ENCODE measurements at places on chromosomes 11 and 22.

DNA sequence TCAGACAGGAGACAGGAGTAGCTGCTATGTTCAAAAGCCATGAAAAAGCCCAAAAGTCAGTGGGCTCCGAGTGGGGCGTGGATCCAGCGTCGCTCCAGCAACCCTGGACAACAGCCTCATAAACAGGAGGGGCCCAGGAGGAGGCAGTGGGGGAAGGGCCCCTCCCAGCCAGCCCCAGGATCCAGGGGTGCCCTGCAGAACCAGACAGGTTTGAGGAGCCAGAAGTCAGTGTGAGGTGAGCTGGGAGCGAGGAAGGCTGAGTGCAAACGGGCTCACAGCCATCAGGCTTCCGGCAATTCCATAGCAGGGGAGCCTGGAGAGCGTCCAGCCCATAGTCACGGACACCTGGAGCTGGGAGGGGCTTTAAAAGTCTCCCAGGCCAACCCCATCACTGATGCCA lies 217.7 kb downstream of the MN1 start:
- no peak for DNase-seq

DNA sequence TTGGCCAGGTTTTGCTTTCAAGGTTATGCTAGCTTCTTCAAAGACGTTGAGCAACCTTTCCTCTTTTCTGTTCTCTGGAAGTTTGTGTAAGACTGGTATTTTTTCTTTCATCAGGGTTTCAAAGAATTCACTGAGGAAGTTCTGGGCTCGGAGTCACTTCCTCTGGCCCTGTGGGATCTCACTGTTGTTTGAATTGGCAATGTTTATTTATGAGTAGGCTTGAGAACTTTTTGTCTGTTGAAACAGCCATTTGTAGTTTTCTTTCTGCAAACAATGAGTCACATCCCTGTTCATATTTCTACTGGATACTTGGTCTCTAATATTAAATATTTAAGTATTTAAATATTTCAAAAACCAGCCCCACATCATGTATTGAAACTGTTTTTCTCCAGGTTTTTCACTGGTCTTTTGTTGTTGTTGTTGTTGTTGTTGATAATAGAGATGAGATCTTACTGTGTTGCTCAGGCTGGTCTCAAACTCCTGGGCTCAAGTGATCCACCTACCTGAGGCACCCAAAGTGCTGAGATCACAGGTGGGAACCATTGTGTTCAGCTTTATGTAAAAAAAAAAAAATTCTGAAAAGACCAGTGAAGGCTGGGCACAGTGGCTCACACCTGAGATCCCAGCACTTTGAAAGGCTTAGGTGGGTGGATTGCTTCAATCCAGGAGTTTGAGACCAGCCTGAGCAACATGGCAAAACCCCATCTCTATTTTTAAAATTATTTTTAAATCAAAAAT lies 26.9 kb downstream of the SUSD2 start:
- DNase-seq, result no peak

DNA sequence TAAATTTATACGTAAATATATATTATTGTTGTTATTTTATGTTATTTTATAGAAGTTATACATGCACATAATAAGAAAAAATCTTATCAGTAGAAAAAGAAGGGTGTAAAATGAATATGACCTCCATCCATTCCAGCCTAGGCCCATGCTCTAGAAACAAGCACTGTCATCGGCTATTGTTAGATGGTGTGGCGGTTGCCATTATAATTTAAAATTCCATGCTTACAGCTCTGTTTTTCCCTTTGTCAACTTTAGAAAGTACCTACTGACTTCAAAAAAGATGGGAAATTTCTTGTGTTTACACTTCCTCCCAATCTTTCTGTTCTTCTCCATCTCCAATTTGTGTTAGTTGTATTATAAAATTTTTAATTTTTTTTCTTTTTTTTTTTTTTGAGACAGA lies 61.9 kb upstream of the RDX start:
- DNase-seq, result no peak

DNA sequence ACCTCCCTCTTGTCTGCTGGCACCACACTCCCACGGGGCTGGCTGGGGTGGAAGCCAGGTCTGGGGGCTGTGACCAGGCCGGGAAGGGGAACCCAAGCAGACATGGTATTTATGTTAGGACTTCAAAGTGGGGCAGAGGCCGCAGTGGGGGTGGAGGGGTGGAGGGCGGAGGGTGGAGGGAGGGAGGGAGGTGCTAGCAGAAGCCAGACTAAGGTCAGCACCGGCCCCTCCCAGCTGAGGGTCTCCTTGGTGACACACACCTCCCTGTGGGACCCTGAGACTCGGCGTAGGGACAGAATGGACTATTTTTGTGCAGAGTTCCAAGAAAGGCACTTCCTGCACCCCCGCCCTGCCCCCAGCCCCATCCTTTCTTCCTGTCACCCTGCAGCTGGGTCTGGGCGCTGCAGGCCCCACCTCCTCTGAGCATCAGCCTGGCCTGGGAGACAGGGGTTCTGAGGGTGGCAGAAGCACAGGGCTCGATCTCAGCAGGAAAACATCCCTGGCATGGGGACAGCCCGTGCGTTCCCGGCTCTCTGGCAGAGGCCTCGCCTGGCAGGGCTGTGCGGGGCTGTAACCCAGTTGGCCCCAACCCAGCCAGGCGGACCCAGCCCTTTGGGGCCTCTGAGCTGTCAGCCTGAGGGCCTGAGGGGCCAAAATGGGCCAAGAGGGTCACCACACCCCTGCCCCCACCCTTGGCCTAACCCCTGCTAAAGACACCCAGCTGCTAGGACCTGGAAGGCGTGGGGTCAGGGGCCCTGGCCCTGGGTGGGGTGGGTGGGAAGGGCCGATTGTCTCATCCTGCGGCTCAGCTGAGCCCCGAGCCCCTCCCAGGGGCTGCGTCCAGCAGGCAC lies 9.6 kb upstream of the CD248 start:
- no peak for DNase-seq

GRCh38 chr11:45400591-45400990 lies 114.5 kb upstream of the SYT13 start:
- no peak for DNase-seq

DNA sequence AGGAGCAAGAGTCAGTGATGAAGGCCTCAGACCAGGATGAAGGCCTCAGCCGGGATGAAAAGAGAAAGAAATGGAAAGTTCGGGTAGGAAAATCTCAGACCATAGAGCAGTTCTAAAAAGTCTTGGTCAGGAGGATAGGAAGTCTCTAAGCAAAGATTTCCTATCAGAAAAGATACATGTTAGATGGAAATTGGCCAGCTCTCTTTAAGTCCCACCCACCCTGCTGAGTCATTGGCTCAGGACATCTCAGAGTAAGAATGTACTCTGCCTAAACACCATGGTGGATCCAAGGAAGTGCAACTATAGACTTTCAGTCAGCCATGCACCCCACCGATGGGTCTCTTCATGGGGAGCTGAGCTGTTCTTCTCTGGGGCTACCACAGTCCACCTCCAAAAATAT lies 4.4 kb downstream of the OR8B3 start:
- no peak for DNase-seq

DNA sequence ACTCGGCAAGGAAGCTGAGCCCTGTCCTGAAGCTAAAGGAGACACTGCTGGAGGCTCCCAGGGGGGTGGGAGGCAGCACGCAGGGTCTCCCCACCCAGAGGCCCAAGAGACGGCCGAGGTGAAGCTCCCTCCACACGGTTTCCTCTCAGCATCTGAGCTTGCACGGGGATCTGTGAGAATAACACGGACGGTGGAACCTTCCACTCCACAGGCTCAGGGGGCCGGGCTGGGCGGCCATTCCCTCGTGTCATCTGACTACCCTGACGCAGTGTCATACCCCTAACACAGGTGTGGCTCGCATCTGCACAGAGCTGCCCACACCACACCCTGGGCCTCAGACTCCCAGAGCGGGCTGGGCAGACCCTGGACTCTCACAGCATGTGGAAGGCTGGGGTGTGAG lies 409.7 kb downstream of the SHANK2 start:
- no peak for DNase-seq

GRCh38 chr11:79942646-79943045 lies 501.8 kb upstream of the TENM4 start:
- no peak for DNase-seq

DNA sequence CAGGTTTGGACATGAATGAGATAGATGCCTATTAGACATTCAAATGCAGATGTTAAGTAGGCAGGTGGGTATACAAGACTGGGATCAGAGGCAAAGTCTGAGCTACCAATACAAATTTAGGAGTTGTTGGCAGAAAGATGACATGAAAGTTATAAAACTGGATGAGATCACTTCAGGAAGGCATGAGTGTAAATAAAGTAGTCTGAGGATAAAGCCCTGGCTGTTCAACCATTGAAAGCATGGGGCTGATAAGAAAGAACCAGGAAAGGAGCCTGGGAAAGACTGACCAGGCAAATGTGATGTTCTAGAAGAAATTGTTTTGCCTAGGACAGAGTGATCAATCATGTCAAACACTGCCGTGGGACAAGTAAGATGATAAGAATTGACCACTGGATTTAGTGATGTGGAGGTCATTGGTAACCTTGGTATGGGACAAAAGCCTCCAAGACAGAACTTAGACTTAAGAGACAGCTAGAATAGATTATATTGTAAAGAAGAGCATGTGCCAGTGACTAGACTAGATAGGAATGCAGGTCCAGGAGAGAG lies 98.5 kb downstream of the EHF start:
- no peak for DNase-seq

DNA sequence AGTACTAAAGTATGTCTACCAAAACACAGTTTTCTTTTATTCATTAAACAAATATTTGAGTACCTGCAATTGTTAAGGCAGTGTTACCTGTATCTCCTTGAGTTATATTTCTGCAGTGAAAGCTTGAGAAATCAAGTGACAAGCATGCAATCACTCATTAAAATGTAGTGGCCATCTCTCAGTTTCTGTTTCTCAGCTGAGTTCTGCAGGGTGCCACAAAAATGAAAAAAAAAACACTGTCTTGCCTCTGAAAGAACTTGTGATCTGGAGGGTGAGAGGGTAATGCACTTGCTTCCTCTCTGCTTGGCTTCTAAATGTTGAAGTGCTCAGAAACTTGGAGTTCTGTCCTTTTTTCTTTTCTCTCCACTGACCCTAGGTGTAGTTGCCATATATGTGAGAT lies 6.8 kb downstream of the QSER1 start:
- DNase-seq, result peak; percentile 18

DNA sequence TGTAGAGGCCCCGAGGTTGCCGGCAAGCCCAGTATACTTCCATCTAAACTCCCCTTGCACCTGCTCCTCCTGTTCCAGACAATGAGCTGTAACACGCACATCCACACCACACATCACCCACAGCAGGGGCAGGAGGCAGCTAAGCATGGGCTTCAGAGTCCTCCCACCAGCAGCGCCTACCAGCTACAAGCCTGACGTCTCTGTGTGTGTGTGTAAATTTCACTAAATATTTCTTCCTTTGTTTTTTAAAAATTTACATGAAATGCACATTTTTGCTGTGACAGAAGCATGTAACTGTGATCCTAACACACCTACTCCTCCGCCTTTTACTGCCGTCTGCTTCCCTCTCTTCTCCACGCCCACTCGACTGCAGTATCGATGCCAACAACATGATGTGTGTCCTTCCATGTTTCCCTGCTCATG lies 29.4 kb upstream of the PACSIN2 start:
- DNase-seq, result no peak

- peak; percentile 30 for DNase-seq
Observed at GRCh38 chr11:64489831-64490441, 101.1 kb upstream of the SLC22A12 start.

DNA sequence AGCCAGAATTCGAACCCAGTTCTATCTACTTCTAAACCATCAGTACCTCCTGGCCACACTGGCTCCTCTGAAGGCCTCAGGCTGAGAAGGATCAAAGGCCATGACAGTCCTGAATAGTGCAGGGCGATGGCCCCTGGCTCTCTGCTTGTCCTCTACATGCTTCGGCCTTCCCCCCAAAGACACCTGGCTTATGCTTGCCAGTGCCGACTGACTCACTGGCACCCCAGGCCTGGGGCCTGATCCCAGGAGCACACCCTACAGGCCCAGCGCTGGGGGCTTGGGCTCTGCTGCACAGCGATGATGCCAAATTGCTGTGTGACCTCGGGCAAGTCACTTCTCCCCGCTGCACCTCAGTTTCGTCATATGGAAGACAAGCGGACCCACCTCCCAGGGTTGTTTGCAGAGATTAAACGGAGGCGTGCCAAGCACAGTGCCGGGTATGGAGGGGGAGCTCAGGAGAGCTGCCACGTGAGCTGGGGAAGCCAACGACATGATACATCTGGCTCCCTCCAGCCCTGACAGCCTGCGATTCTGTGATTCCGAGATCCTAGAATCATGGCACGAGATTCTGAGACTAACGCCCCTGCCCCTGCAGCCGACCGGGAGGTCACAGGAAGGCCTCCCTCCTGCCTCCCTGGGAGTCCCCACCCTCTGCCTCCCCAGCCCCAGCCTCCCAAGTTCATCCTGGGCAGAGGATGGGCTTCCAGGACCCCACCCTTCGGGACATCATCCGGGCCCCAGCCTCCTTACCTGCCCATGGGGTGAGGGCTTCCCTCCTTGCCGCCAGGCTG lies 1.0 kb downstream of the SSTR3 start:
- DNase-seq, result no peak

- no peak for DNase-seq
Observed at GRCh38 chr11:77083566-77084245, 16.9 kb downstream of the CAPN5 start.

DNA sequence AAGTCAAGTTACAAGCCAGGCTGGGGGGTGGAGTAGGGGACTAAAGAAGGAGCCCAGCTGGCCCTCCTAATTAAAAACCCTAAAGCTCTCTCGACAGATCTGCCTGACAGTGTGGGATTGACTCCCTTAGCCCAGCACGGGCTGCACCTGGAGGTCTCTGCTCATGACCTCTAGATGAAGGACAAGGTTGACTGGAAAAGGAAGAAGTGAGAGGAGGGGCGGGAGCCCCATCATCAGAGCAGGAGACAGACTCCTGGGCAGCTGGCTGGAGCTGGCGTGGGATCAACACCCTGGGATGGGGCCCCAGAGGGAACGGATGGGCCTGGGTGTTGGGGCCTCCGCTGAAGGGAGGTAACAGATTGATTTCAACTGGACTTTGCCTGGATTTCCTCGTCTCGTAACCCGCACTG lies 46.1 kb downstream of the RPUSD4 start:
- no peak for DNase-seq

DNA sequence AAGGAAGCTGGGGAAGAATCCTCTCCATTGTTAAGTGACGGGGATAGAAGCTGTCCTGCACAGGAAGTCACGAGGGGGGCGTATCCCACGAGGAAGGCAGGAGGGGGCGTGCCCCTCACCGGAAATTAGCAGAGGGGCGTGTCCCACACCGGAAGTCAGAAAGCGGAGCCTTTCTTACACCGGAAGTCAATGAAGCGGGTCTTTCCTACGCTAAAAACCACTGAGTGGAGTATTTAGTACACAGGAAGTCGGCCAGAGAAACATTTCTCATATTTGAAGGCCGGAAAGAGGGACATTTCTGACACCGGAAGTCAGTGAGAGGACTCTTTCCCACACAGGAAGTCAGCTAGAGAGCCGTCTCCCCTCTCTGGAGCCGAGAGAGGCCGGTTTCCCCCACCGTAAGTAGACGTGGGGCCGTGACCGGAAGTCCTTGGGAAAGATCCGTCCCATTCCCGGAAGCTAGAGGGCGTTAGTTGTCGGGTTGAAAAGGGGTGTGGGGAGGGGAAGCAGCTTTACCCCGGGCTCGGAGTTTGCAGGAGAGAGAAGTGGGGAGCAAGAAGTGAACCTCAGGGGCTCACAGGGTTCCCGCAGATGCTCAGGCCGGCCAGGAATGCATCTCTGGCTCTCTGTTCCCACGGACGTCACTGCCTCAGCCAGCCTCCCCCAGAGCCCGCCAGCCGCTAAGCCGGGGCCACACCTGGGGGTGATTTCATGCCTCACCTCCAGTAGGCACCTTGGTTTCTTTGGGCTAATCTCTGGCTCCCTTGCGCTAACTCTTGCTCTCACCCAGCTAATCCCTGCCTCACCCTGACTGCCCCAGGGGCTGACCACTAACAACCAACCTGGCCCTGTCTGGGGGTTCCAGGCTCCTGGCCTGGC lies 15.4 kb downstream of the MIAT start:
- DNase-seq, result peak; percentile 62

Measured in GM19239 (cell line).